ENCODE measurements at places on chromosomes 5 and 9.

GRCh38 chr5:133423618-133424282 is 188.6 kb downstream of the FSTL4 start:
- peak; percentile 66 for DNase-seq

DNA sequence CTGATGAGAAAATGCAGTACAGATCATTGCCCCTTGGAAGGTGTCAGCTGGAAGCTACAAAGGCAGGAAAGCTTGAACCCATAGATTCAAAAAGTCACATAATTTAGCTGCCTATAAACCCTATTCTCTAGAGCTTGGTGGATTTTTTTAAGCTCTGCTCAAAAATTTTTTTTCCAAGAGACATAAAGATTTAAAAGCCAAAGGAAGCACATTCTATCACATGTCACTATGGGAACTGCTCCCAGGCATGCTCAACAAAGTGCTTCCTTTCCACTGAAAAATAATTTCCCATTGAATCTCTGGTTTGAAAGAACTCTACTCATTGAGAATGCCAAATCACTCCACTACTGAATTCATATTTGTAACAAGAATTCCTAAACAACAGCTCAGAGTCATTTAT is 419.8 kb downstream of the CETN3 start:
- no peak for DNase-seq

DNA sequence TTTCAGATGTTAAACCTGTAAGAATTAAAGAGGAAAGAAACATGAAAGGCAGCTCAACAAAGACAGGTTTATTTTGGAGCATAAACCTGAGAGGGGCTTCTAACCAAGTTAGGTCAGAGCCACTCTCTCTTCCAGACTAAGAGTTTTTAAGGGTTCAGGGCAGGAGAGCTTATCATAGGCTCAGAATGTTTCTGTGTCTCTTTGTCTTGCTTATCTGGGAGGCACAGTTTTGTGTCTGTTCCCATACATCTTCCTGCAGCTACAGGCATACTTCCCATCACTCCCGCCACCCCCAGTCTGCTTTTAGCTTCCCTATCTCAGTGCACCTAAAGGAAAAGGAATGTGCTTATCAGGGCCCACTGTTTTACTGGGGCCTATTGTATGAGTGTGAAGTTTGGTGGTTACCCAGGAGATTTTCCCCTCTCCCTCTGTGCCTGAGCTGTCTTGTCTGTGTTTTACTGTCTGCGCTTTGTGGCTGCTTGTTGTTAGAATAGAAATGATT is 21.9 kb downstream of the CD14 start:
- no peak for DNase-seq

DNA sequence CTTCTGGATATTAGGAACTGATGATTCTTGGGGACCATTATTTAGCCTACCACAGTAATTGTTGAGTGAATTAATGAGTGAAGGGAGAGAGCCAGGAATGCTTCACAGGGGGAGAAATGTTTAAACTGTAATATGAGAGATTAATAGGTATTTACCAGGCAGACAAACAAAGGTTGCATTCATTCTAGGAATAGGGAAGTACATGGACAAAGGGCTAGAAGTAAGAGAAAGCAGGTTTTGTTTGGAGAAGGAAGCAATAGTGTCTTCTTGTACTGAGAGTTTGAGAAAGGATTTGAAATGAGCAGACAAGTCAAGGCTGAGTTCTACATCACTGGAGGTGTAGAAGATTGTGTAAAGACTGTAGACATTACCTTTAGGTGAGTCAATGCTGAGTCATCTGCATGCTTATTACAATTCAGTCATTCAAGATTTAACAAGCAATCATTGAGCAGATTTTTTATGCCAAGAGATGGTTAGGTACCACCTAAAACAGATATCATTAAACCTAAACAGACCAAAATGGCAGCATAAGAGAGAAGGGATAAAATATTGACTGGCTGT is 8.0 kb downstream of the TAF1L start:
- no peak for DNase-seq

DNA sequence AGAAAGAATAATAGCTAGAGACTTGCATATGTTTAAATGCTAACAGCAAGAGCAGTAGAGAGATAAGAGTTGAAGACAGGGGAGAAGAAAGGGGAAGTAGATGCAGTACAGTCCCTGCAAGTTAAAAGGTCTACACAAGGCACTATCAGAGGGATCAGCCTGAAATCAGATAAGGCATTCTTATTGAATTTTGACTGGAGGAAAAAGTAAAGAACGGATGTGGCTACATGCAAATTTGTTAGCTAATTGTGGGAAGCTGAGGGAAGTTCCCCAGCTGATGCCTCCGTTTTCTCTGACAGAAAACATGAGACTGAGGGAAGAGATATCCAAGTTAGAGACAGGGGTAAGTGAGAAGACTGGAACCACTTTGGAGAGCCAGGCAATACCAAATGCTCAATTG is 12.9 kb upstream of the RHOBTB3 start:
- no peak for DNase-seq

DNA sequence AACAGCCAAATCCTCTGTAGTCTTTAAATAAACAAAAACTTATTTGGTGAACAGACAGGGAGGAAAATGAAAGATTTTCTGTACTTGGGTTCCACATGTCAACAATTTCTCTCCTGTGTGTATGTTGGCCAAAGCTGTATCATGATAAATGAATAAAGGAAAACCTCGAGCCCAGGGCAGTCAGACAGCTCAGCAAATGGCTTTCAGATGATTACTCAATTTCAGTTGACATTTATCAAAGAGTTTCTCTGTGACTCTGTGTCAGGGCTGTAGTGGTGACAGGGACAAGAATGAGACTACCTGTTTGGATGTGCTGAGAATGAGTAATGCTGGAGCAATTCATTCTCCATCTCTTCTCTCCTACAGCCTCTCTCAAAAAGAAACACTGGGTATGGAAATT is 45.7 kb upstream of the PTGS1 start:
- DNase-seq, result no peak

DNA sequence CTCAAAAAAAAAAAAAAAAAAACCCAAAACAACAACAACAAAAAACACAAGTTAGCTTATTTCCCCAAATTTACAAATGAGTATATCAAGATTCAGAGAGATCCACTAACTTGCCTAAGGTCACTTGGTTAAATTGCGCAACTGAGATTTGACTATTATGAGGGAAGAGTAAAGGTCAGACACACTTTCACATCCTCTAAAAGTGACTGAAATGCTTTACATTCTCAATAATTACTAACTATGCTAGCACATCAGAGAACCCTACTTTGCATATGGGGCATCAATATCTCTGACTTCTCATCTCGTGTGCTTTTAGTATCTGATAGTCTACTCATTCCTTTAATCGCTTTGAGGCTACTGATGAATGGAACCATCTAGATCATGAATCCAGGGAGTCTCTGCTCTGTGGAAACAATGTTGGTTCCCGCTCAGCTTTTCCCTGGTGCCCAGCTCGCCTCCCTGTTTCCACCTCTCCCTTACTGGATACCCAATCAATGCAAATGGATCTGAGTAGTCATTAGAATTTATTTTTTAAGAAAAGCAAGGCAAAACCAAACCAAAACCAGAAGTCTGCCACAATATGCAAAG is 182.1 kb upstream of the TRIM32 start:
- DNase-seq, result no peak

DNA sequence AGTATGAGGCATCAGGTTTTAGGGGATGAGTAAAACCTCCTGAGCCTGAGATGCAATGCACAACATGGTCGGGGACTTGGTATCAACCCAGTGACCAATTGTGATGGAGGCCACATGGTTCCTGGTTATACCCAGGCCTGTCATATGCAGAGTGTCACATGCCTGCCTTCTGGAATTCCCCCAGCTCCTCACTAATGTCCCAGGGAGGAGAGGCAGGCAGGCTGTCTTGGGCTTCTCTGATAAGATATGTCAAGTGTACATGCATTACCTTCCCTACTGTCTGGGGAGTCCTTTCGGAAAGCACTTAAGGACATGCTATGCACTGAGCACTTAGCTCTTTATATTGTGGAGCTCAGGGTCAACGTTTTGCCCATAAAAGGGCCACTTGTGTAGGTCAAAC is 14.2 kb upstream of the PALM2AKAP2 start:
- no peak for DNase-seq

DNA sequence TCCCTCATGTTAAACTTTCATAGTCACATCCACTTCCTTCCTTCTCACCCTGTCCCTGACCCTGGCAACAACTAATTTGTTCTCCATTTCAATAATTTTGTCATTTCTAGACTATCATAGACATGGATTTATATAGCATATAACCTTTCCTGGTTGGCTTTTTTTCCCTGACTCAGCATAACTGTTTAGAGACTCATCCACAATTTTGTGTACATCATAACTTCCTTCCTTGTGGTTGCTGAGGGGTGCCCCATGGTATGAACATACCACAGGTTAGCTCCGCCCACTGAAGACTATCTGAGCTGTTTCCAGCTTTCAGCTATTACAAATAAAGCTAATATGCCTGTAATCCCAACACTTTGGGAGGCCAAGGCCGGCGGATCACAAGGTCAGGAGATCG is 137.3 kb downstream of the PHF2 start:
- DNase-seq, result no peak

GRCh38 chr9:127731938-127732337 is 3.2 kb downstream of the TOR2A start:
- DNase-seq, result no peak

DNA sequence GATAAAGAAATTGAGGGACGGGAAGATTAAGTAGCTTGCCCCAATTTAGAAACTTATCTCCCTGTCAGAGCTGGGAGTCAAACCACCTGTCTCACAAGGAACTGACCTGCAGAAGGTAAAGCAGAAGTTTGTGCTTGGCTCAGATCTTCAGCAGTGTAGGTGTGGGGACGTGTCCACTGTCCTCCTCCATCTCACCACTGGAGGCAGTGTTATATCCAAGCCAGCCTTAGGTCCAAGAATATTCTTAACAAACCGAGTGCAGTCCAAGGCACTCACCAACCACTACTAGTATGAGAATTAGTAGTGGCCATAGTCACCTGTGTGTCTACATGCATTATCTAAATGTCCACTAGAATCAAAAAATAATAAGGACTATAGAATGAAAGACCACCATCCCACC is 86.3 kb upstream of the IRX1 start:
- DNase-seq, result no peak

- DNase-seq, result no peak
Observed at GRCh38 chr5:24621792-24622191, 23.0 kb downstream of the CDH10 start.

DNA sequence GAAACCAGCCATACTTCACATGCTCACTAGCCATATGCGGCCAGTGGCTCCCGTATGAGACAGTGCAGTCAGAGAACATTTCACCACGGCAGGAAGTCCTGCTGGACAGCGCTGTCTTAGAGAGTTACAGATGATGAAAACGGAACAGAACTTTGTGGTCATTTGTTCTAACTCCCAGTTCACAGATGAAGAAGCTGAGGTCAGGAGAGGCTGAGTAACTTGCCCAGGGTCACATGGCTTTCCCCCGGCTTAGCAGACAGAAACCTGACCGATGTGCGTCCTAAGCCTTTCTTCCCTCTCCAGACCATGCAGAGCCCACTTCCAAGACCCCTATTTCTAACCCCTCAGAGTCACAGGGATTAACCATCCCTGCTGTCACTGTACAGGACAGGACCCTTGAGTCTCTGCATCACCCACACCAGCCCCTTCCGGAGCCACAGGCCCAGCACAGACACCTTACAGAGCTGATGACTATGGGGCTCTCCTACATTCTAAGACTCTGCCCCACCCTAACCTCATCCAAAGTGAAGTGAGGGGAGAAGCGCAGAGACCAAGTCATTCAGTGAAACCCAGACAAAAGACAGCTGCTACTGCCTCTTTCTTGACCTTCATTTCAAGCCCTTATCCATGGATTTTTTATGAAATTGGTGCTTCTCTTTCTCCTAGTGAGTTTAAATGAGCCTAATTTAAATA is 86.9 kb downstream of the PTPN3 start:
- no peak for DNase-seq

- no peak for DNase-seq
Observed at GRCh38 chr5:34587355-34588241, 68.5 kb upstream of the RAI14 start.

- no peak for DNase-seq
Observed at GRCh38 chr9:38390851-38391250, 1.7 kb upstream of the ALDH1B1 start.

GRCh38 chr5:125926172-125926571 is 497.0 kb upstream of the GRAMD2B start:
- DNase-seq, result no peak

DNA sequence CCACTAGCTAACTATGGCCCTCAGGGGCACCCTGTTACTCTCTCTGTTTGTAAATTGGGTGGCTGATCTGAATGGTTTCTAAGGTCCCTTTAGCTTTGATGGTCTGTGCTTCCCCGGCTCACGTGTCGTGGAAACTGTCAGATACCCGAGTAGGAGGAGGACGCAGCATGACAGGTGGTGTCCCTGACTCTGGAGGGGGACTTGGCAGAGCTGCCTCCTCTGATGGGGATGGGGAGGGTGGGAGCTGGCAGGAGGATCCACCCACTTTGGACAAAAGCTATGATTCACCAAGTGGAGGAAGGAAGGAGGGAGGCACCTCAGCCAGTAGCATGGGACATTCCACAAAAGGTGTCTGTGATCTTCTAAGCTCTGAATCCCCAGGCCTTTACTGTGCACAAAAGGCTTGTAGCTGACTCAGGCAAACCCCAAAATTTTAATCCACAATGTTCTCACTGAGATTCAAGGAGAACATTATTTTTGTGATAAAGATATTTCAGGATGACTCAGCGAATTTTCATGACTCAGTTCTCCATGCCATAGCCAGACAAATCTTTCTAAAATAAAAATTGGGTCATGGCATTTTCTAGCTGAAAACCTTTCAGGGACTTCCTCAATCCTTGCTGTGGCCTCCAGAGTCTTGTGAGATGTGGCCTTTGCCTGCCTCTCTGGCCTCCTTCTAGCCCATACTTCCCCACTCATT is 131.0 kb upstream of the BRINP1 start:
- DNase-seq, result no peak

GRCh38 chr9:94767331-94768072 is 41.0 kb downstream of the AOPEP start:
- DNase-seq, result no peak

GRCh38 chr9:108002371-108002956 is 512.9 kb upstream of the KLF4 start:
- DNase-seq, result no peak

- no peak for DNase-seq
Observed at GRCh38 chr9:135404451-135405144, 75.0 kb upstream of the PPP1R26 start.

DNA sequence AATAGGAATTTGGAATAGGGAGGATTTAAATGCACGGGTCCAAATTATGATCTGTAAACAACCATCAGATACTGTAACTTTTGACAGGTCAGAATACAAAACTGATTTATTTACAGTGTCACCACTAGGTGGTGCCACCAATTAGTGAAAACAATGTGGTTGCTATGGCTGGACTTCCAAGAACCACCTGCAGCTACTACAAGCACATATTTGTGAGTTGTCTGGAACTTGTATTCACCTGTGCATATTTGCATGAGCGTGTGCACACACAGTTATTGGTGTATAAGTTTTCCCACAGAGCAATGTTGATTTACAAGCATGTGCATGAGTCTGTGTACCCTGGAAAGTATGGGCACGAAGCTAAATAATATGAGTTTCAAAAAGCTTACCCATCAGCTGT is 3.0 kb upstream of the HRCT1 start:
- DNase-seq, result peak; percentile 21

All from activated CD4-positive, alpha-beta T cell treated with anti-CD3 and anti-CD28 coated beads, Interleukin-2, amount 50 U/mL, for 1 hour (primary cell).